ENCODE measurements at places on chromosomes 1 and 21.

GRCh38 chr1:227549892-227550291 is 13.5 kb upstream of the ZNF678 start:
- no peak for DNase-seq

DNA sequence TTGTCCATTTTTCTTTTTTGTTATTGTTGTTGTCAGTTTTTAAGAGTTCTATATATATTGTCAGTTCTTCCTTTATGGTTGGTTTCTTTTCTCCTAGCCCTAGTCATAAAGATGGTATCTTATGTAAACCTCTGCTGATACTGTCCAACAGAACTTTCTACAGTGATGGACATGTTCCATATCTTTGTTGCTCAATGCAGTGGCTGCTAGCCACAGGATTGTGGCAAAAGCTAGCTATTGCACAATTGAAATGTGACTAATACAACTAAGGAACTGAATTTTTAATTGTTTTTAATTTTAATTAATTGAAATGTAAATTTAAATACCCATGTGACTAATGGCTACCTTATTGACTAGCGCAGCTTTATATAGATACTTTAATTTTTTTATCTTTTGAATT is 411.8 kb upstream of the PTBP2 start:
- DNase-seq = peak; percentile 20

DNA sequence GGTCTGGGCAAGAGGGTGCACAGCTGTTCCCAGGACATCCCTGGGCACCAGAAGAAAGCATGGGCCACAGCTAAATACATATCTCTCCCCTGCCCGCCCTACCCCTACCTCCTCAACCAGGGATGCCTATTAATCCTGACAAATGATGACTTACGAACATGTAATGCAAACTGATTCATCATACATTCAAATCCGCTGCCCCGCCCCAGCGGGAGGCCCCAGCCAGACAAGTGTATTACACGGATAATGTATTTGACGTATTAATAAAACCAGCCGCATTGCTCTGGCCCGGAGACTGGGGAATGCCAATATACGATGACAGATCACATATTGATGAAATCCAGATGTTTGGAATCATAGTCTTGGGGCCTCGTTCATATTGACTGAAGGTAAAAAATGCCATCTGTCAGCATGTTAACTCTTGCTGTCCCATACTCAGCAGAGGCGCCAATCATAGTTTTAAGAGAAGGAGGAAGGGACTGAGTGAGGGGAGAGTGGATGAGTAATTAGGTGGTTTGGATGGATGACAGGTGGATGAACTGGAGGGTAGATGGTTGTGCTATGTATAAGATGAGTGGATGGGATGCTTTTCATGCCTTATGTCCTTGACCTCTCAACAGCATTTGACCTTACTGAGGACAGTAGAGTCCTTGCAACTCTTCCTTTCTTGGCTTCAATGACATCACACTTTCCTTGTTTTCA is 68.2 kb downstream of the TMEM53 start:
- no peak for DNase-seq

GRCh38 chr1:1059494-1060280 is 14.4 kb downstream of the RNF223 start:
- DNase-seq = no peak

DNA sequence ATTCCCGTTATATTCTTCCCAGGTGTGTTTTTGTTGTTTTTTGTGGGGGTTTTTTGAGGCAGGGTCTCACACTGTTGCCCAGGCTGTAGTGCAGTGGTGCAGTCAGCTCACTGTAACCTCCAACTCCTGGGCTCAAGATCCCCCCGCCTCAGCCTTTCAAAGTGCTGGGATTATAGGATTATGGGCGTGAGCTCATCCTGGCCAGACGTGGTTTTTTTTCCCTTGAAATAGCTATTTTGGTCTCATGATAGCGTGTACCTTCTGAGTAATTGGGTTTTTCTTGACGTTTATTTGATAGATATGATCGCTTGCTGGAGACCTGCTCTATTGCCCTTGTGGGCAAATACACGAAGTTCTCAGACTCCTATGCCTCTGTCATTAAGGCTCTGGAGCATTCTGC is 17.6 kb downstream of the CTPS1 start:
- DNase-seq = no peak

- no peak for DNase-seq
Measured at GRCh38 chr1:19321071-19321470, 8.9 kb downstream of the SLC66A1 start.

DNA sequence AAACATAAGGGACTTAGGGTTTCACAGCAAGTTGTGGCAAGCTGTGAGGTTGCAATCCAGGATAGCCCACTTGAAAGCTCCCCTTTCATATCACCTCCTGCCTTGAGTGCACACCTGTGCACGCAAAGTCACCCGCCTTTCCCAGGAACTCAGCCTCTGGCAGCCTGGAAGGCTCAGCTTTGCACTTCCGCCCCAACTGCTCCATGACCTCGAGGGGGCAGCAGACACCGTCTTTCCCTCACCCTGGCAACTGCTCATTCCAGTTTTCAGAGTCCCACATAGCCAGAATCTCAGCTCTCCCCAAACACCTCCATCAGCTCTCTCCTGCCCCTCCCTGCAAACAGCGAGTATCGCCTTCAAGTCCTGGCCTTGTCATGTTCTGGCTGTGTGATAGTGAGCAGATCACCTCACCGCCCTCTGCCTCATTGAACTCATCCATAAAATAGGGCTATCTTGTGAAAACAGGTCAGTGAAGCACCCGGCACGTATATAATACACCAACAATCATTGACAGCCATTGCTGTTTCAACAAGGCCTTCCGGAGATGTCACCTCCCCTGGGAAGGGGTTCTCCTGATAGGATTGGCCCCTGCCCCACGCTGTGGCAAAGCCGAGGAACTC is 32.2 kb upstream of the EPB41 start:
- DNase-seq = peak; percentile 67

DNA sequence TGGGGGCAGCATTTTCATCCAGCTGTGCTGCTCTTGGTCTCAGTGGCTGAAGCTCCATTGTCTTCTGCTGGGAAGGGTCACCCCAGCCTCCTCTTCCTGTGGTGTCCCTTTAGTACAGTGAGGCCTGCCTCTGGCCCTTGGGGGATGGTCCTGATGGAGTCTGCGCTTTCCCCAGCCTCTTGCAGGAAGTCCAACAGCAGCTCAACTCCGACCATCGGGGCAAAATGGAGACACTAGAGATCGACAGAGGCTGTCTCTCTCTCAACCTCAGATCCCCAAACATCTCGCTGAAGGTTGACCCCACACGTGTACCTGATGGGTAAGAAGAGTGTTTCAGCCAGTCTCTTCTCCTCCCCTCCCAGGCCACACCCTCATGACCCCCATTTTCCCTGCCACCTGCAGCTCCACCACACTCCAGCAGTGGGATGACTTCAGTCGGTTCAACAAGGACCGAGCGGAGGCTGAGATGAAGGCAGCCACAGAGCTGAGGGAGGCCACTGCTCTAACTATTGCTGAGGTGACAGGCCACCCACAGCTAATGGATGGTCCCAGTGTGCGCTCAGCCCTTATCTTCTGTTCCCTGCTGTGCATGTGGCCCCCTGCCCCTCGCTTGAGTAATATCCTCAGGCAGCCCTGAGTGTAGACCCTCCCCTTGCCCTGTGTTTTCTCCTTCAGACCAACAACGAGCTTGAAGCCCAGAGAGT is 2.0 kb upstream of the ADPRS start:
- DNase-seq = no peak

GRCh38 chr1:116962987-116963639 is 38.4 kb upstream of the CD101 start:
- DNase-seq = no peak

DNA sequence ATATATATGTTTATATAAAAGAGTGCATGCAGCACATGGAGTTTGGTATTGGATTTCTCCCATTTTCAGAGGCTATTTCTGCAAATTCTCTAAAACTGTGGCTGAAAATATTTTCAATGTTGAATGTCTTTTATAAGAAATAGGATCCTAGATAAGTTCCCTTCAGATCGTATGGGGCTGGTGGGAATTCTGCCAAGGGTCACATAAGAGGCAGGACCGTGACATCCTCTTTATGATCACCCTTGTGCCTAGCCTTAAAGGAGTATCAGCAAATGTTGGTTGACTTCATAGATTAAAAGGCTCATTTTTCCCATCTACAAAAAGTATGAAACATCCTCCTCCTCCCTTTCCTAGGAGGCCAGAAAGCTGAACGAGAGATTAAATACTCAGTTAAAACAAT is 1.3 kb upstream of the IFNAR2 start:
- no peak for DNase-seq

- DNase-seq = no peak
Measured at GRCh38 chr1:33768821-33769220, 95.1 kb upstream of the HMGB4 start.

- DNase-seq = no peak
Measured at GRCh38 chr1:56436912-56437417, 142.4 kb downstream of the PLPP3 start.

DNA sequence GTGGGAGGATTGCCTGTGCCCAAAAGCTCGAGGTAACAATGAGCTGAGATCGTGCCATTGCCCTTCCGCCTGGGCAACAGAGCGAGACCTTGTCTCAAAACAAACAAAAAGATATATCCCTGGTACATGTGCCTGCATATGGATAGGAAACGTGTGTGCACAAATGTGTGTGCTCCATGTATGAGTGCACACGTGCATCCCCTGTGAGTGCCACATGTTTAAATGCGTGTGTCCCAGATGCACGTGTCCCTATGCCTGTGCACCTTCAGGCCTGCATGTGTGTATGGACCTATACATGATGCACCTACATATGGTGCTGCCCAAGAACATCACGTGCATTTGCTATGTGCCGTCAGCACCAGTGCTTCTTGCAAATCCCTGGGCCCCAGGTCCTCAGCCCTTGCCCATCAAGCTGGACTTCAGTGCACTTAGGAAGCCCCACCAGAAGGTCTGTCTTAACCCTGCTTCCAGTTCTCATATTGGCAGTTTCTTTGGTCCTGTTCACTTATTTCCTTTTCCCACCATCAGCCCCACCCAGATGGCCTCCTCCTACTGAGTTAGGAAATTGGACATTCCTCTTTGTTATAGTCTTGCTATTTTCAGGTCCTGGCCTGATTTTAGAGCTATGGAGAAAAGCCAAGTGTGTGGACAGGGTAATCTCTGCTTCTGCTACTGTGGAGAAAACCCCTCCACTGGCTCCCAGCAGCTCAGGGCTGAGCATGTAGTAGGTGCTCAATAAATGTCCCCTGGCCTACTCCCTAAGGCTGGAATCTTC is 15.4 kb downstream of the TIE1 start:
- no peak for DNase-seq

- DNase-seq = peak; percentile 60
Measured at GRCh38 chr1:150560576-150561253, 11.5 kb downstream of the ADAMTSL4 start.

- no peak for DNase-seq
Measured at GRCh38 chr1:90414201-90414600, 302.9 kb downstream of the BARHL2 start.

GRCh38 chr1:193005785-193006184 is 53.4 kb downstream of the UCHL5 start:
- no peak for DNase-seq

DNA sequence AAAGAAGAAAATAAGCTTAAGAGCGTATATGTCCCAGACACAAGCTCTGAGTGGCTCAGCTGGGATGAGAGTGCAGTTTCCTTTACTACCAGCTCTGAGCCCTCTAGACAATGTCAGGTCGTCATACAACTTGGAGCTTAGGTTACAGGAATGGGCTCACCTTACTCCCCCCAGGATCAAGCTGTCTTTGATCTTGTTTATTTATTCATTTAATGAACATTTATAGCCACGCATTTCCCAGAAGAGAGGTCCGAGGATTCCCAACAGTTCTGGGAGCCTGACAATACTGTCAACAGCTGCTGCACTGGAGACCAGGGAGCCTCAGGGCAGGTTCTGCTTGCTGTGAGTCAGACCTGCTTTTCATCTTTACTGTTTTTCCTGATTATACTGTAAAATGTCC is 378.9 kb downstream of the PLPP3 start:
- DNase-seq = no peak

GRCh38 chr21:28235169-28235895 is 757.3 kb downstream of the LTN1 start:
- DNase-seq = no peak

DNA sequence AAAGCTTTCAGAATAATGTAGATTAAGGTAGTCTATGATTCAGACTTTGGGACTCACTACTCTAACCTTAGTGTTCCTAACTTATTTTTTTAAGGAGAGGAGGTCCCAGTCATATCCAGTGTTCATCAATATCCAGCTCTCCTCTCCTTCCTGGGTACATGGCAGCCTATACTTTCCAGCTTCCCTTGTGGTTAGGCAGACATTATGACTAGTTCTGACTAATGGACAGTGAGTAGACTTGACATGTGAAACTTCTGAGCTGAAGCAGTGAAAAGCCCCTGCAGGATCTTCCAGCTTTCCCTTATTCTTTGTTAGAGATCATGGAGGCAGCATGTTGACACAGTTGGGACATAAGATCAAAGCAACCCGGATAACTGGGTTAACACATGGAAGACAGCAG is 144.2 kb downstream of the PTPRU start:
- DNase-seq = no peak

DNA sequence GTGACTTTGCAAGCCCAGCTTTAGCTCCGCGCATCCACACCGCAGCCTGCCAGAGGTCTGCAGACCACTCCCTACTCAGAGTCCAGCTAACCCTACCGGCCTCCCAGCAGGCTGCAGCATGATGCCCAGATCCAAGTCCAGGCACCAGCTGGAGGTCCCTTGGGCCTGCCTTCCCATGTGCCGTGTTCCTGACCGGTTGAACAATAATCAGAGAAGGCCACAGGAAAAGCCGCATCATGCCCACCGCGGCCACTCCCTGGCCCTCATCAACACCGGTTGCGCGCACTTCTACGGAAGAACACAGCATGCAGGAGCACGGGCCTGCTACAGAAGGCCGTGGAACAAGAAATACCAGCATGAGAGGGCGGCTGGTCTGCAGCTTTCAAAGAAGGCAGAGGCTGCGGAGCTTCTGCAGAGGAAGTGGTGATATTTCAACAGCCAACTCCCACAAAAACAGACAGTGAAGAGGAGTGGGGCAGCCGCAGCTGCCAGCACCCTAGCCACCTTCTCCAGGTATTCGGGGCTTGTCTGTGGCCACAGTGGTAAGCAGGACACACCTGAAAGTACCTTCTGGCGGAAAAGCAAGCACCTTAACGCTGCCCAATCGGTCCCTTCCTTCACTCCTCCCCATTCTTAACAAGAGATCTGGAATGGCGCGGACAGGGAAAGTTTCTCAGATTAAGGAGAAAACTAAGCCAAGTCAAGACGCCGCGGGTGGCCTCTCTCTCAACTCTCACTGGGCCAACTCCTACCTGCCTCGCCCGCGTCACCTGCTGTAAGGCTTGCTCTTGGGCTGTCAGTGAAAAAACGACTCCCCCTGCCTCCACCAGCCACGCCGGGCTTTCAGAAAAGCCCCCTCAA is 1.5 kb downstream of the PGBD5 start:
- DNase-seq = no peak

GRCh38 chr21:42550817-42551216 is 37.2 kb downstream of the SLC37A1 start:
- no peak for DNase-seq

Data from AG04450 (cell line).